ENCODE measurements at places on chromosomes 4 and X.

GRCh38 chr4:76821641-76822040 is 76.3 kb downstream of the SOWAHB start:
- no peak for DNase-seq

GRCh38 chrX:50157545-50158135 is 43.2 kb downstream of the AKAP4 start:
- no peak for DNase-seq

DNA sequence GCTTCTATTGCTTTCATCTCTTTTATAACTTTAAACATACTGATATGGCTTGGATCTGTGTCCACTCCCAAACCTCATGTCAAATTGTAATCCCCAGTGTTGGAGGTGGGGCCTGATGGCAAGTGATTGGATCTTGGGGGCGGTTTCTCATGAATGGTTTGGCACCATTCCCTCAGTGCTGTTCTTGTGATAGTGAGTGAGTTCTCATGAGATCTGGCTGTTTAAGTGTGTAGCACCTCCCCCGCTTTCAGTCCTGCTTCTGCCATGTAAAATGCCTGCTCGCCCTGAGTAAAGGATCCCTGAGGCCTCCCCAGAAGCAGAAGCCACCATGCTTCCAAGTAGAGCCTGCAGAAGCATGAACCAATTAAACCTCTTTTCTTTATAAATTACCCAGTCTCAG is 17.7 kb downstream of the MND1 start:
- DNase-seq = no peak

DNA sequence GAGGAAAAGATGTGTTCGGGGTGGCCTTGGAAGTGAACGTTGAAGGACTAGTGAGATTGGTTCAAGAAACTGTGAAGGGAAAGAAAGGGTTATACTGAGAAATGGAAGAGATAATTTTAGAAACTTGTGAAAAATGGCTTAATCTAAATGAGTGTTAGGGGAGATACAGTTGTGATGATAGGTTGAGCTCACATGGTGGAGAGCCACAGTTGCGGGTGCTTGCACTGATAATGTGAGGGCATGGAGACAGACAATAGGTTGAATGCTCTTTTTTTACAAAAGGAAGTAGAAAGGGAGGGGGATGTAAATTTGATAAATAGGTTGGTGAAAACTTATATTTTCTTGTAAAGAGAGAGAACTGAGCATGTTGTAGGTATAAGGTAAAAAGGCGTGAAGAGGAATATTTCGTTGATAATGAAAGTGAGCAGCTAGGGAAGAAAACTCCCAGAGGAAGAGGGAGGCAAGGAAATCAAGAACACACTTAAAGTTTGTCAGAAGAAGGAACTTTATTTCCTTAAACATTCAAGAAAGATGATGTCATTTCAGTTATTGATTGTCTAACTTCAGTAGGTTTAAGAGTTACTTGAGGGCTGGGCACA is 8.2 kb downstream of the AREG start:
- DNase-seq = no peak

DNA sequence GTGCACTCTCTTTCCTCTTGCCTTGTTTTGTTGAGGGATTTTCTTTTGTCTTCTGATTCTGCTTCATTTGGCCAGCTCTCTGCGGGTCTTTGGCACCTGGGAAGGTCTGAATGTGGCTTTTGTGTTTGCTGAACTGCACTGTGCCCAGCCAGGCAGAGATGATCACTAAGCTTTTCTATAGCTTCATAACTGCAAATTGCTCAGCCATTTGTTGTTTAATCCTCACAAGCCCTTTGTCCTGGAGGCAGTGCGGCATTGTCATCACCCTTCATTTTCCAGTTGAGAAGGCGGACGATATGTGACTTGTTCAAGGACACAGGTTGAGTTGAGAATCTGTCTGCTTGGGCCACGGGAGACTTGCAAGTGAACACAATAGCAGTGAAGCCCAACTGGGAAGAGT is 46.0 kb upstream of the SFRP2 start:
- DNase-seq = no peak

Measured in activated CD4-positive, alpha-beta T cell treated with anti-CD3 and anti-CD28 coated beads, Interleukin-2, Interleukin-6, amounts not matched to agents 100 ng/mL and 50 ng/mL, durations not matched to agents 16 hours and 8 hours (primary cell).